ENCODE measurements at places on chromosomes 3 and 15.

DNA sequence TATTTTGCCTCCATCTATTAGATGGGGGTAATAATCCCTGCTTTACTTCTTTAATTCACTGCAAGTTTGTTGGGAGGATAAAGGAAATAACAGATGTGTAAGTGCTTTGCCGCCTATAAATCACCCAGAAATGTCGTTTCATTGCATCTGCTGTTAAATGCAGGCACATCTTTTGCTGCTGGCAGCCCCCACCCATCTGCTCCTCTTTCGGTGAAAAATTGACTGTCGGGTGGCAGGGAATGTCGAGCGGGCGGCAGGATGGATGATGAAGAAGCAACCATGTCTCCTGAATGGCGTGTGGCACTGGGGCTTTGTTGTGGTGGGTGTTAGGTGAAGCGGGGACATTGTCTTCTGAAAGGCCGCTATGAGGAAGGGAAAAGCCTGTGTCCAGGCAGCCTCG, 543 bp upstream of the REC114 start:
- DNase-seq: no peak

DNA sequence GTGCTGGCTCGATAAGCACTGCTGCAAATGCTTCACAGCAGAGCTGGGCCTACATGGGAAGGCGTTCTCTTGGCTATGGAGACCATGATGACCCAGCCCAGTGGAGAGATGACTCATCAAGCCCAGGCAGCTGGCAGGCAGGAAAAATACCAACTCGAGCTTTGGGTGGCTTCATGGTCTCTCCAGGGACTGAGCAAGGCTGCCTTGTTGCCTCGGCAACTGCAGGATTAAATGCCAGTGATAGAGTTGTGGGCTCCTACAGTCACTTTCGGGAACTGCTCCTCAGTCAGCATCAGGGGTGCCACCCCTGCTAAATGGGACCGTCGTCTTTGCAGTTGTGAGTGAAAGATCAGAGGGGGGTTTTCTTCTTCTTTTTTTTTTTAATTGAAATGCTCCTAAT, 54.6 kb upstream of the MYZAP start:
- DNase-seq: no peak

GRCh38 chr3:180678231-180678630, 1.1 kb downstream of the CCDC39 start:
- no peak for DNase-seq

- no peak for DNase-seq
Measured at GRCh38 chr3:46372492-46373359, 2.0 kb downstream of the CCR5 start.

GRCh38 chr3:112582244-112582874, 20.5 kb downstream of the SLC35A5 start:
- DNase-seq: no peak

GRCh38 chr3:47882338-47882737, 79.4 kb downstream of the DHX30 start:
- no peak for DNase-seq

GRCh38 chr15:62506217-62506805, 341.2 kb upstream of the C2CD4B start:
- no peak for DNase-seq

GRCh38 chr3:185328324-185329004, 34.5 kb upstream of the MAP3K13 start:
- DNase-seq: no peak

- no peak for DNase-seq
Measured at GRCh38 chr3:73626106-73626505, 1.4 kb upstream of the PDZRN3 start.

DNA sequence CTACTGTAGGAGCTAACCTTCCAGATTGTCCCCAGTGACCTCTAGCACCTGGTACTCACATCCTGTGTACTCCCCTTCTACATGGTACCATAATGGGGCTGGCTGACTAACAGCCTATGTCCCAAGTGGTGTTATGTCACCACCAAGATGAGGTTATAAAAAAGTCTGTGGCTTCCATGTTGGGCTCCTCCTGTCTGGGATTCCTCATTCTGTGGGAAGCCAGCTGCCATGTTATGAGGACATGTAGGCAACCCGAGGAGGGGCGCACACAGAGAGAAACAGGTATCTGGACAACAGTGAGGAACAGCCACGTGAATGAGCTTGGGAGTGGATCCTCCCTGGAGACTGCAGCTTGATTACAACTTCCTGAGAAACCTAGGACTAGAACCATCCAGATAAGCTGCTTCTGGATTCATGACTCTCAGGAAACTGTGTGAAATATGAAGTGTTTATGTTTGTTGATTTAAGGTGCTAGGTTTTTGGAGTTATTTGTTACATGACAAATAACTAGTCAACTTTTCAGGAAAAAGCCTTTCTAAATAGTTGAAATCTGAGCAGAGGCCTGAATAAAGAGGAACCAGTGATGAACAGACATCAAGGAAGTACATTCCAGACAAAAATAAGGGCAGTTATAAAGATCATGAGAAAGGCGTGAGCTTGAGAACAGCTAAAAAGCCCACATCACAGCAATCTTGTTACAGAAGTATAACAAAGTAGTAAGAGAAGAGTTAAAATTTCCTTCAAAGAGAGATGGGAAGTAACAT, 21.7 kb downstream of the GOLIM4 start:
- no peak for DNase-seq

- DNase-seq: no peak
Measured at GRCh38 chr15:32977506-32977905, 217.0 kb downstream of the FMN1 start.

DNA sequence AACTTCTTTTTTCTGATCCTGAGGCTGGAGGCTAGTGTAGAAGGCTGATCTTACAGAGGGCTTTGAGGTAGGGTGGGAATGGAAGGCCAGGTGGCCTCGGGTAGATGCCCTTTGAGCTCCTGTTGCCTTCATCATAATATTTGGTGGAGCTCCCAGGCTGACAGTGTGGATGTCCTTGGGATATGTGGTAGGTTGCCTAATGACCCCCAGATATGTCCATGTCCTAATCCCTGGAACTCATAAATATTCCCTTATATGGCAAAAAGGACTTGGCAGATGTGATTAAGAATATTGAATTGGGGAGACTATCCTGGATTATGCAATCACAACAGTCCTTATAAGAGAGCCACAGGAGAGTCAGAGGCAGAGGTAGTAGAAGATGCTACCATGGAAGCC, 5.5 kb downstream of the ADAMTSL3 start:
- DNase-seq: no peak

- DNase-seq: no peak
Measured at GRCh38 chr3:128546646-128547045, 53.6 kb upstream of the GATA2 start.

- DNase-seq: no peak
Measured at GRCh38 chr3:182632077-182632393, 161.3 kb upstream of the ATP11B start.

- DNase-seq: no peak
Measured at GRCh38 chr3:12938258-12938711, 96.9 kb upstream of the RPL32 start.

DNA sequence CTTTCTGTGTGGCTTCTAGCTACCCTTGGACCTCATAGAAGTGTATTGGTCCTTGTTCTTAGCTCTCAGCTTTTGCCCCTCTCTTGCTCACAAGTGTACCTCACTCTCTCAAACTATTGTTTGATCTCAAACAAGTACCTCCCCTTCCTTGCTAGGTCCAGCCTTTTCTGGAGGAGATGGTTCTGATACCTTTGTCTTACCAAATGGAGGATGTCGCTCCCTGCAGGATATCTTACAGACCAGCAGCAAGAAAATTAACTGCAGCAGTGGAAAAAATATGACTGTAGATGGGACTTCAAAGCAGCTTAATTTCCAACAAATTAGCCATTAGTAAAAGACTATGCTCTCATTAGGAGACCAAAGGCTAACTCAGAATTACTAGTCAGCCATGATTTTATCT, 388.1 kb upstream of the ROBO2 start:
- DNase-seq: no peak

DNA sequence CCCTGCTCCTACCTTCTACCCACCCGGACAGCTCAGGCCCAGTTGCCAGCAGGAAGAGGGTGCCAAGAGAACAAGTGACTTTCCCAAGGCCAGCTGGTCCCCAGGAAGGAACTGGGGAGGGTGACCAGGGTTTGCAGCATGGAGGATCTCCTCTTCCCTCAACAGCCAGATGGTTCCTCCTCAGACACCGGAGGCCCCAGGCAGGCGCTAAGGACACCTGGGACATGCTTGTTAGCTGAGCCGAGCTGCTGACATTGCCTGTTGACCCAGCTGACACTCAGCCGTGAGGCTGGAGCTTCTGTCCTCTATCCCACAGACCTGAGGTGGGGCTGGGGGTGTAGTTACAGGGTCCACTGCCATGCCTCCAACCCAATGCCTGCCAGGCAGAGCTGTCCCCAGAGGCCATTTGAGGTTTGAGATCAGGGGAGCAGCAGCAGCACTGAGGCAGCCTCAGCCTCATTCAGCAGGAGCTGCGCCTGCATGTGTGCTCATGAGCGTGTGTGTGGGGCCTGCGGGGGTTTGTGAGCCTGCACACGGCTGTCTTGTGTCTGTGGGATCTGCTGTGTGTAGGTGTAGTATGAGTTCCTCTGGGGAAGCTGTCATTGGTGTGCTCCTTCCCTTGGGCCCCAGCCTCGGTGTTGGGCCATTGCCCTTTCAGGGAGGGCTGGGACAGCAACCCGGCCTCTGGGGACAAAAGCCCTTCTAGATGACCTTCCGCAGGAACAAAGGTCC, 7.1 kb downstream of the CPLX3 start:
- DNase-seq: no peak

DNA sequence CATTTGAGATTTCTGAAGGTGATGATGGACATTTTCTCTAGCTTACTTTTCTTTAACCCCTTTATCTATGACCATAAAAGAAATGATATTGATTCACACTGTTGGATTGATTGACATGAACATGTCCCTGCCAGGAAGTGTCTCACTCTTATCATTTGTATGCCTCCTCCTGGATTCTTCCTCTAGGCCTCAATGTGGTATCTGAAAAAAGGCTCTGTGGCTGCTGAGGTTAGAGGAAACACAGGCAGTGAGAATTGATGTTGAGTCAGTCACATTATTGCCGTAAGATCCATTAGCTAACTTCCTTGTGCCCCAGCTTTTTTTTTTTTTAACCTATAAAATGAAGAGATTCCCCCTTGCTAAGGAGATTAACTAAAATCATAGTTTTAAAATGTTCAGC, 8.0 kb upstream of the THRB start:
- no peak for DNase-seq

- no peak for DNase-seq
Measured at GRCh38 chr3:87246662-87247429, 19.7 kb downstream of the CHMP2B start.
